K562 (cell line): ENCODE measurements at places on chromosomes 16 and 17.
A peak's percentile ranks its signal among the peaks of the same experiment; 100 is the strongest.

GRCh38 chr16:12575288-12575687 lies 228.4 kb downstream of the CPPED1 start:
- no peak for DNase-seq

- no peak for DNase-seq
Observed at GRCh38 chr16:2282262-2282661, 14.3 kb upstream of the RNPS1 start.

- no peak for DNase-seq
Observed at GRCh38 chr16:12201216-12201615, 224.7 kb downstream of the SNX29 start.

DNA sequence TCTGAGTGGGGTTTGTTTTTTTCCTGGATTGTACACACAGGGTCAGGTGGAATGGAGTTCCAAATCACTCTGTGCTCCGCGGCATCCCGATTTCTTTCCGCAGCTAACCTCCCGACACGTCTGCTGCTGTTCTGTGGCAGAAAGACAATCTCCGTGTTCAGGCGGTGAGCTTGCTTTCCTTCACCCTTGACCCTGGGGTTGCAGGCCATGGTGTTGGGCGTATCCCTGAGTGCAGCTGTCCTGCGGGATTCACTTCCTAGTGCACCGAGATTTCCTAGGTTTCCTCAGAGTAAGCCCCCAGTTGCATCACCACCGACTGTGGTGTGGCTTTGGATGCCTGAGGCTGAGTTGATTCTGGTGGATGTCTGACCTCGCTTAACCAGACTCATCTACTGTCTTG lies 7.8 kb upstream of the ARL6IP1 start:
- DNase-seq: no peak

DNA sequence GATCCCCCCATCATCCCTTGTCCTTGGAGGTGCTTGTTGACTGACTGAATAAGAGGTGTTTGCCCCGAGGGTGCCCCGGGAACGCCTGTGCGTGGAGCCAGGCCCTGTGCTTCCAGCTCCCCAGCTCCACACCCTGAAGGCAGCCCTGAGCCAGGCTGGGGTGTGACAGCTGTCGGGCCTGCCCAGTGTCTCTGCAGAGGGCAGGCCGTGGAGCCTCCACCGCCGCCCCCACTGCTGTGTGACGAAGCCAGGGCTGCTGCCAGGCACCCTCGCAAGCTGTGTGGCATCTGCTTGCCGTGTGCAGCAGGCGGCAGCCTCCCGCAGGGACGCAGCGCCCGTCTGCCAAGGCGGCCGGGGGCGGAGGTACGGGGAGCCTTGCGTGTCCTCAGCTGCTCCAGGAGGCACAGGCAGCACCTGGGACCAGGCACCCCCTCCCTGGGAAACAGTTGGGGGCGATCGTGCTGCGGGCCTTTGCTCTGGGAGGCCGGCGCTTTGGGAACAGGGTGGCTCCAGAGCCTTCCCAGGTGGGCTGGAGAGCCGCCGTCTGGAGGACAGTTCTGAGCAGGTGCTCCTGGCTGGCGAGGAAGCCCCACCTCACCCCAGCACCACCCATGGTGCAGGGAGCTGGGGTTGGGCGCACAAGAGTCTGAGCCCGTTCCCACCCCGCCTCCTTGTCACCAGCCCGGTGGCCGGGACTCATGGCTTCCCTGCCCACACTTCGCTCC lies 26.6 kb downstream of the GSE1 start:
- no peak for DNase-seq

- no peak for DNase-seq
Observed at GRCh38 chr17:38532451-38532850, 73.3 kb downstream of the SRCIN1 start.

DNA sequence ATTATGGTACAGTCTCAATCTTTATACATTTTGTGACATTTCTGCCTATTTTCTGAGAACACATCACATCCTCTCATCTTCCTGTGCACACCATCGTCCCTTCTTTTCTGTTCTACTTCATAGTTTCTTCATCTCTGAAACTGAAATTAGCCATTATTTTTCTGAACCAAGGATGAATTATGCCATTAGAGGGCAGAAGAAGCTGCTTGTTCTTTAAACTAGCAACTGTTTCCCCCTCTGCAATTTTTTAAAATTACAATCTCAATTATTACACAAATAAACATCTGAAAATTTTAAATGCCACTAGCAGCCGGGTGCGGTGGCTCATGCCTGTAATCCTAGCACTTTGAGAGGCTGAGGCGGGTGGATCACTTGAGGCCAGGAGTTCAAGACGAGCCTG lies 41.3 kb downstream of the RBBP6 start:
- no peak for DNase-seq

GRCh38 chr17:82017612-82018151 lies 5.0 kb downstream of the CENPX start:
- DNase-seq: peak; percentile 35

DNA sequence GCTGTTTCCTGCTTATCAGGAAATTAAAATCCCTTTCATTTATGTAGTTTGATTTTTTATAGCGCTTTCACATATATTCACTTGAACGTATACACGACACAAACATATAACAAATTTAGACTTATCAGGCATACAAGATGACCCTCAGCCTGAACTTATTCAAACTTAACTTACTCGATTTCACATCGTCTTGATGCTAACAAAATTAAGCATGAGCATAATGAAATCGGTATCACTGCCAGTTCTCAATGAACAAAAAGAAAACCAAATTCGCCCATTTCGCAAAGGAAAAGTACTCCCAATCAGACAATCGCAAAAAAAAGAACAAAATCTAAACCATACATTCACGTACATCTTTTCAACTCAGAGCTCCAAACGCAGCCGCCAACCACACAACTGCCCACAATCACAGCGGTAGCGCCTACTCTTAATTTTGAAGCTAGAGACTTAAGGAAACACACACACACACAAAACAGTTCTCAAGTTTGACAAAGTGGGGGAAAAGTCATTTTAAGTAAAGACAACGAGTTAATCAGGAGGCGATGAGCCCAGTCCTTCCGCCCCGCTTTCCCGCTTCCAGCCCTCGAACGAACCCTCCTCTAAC lies 1.1 kb downstream of the GJC1 start:
- no peak for DNase-seq

DNA sequence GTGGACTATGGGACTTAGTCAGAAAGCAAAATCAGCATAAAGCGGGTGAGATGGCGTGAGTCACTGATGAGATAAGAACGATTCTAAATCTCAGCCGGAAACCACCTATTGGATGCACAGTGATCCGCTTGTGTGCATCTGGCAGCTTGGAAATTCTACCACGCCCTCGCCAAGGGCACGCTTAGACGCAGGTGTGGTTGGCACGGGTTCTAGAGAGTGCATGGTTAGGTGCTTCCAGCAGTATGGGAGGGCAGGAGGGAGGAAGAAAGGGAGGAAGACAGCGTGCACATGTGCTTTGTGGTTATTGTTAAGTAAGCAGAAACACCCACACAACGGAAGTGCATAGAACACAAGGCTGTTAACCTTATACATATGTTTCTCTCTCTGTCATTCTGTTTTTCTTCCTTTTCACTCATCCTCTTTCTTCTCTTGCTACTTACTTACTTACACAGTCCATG lies 374.0 kb upstream of the ASIC2 start:
- peak; percentile 7 for DNase-seq

- DNase-seq: no peak
Observed at GRCh38 chr17:9371019-9371418, 204.6 kb downstream of the STX8 start.

GRCh38 chr16:48279199-48279598 lies 31.9 kb upstream of the ABCC11 start:
- peak; percentile 9 for DNase-seq

GRCh38 chr17:19664136-19664820 lies 15.7 kb downstream of the ALDH3A2 start:
- no peak for DNase-seq

GRCh38 chr17:77957857-77958715 lies at the start of gene TNRC6C:
TSS of gene TNRC6C (plus strand) at chr17:77958703. CDS start at chr17:78004207, 45,504 bp downstream.
- DNase-seq: peak; percentile 99

- DNase-seq: peak; percentile 86
Observed at GRCh38 chr17:74957935-74958740, 14.4 kb downstream of the HID1 start.

DNA sequence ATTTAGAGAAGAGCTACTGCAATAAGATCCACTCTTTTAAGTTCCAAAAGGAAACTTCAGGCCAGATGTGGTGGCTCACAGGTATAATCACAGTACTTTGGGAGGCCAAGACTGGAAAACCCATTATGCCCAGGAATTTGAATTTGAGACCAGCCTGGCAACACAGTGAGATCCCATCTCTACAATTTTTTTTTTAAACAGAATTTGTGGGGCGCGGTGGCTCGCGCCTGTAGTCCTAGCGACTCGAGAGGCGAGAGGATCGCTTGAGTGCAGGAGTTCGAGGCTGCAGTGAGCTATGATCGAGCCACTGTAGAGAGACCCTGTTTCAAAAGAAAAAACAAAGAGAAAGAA lies 793 bp downstream of the COG7 start:
- no peak for DNase-seq

DNA sequence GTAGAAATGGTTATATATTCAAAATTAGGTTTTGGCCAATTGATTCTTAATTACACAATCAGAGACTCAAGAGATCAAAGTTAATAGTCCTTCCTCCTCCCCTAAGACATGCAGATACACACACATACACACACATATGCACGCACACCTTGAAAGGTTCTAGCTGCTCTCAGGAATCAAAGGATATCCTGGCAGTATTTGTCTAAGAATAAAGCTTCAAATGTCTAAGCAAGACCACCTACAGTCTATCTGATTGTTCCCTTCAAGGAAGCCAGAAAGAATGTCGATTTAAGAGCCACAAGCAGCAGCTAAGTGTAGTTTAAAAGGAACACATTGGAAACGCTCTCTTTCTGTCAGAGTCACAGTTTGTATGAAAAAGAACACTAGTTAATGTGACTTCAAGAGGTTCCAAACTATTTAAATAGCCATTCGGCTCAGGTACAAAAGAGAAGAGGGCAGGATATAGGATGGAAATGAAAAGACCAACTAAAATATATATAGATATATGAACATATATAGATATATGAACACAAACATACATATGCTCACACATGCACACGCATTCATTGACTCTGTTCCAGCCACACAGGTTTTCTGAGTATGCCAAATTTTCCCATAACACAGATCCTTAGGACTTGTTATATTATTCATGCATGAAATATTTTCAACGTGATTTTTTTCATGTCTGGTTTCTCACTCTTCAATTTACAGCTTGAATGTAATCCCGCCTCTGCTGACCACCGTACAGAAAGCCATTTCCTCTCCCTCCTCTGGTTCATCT lies 79.0 kb downstream of the CDH8 start:
- no peak for DNase-seq

DNA sequence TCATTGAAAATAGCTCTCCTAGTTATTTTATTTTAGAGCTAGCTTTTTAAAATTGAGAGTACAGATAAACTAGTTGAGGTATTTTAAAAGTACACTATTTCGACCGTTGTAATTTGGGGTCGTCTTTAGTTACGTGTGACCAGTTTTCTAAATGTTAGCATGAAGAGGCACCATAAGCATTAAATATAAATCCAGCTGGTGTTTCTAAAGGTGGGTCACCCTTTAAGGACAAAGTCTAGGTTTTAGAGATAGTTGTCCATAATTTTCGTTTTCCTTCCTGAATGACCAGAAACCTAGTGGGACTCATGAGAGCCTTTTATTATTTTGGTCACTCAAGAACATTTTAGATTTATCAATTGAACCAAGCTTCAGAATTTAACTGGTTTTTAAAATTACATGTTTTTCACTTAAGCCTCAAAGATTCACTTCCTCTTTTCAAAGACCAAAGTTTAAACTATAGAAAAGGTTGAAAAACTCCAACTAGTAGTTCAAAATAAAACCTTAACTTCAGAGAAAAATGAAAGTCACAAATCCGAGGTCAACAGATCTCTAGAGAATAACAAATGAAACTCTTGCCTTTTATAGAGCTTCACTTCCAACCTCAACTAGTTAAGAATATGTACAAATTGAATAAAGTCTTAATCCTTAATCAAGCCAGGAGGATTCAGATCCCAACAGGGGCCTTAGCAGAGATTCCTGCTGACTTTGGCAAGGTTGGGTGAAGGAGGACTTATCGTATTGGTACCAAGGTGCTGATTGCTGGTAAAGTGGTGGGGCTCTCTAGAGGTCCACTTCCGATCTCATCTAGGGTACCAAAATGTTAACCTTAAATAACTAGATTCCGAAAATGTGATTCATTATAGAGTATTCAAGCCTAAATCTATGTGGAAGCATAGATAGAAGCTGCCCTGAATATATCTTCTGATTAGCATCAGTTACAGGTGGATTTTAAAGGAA lies 32.5 kb downstream of the PHKB start:
- DNase-seq: no peak

DNA sequence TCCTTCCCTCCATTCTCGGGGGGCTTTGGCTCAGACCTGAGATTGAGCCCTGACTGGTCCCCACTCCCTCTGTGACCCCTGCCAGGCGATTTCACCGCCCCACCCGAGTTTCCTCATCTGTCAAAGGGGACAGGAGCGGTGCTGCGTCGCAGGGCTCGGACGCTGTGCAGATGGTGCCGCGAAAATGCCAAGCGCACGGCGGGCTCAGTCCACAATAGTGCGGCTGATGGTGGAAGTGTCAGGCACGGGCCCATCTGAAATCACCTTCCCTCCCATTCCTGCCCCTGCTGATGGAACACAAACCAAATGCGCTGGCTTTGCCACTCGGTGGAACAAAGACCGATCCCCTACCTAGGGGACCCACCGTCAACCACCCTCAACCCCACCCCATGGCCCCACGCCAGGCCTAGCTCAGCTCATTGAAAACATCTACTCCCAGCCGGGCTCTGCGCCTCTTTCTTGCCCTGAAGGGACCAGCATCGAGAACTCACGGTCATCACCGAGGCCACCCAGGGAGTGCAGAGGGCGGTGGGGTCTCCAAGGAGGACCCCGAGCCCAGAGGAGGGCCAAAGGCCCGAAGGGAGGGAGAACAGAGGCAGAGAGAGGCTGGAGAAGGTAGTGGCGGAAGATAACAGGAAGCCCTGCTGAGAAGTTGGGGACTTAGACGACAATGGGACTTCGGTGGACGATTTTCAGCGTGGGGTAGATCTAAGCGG lies 1.4 kb downstream of the CARHSP1 start:
- DNase-seq: peak; percentile 55
